Fibroblast of the conjunctiva (primary cell): ENCODE measurements at places on chromosomes 3 and 15.

DNA sequence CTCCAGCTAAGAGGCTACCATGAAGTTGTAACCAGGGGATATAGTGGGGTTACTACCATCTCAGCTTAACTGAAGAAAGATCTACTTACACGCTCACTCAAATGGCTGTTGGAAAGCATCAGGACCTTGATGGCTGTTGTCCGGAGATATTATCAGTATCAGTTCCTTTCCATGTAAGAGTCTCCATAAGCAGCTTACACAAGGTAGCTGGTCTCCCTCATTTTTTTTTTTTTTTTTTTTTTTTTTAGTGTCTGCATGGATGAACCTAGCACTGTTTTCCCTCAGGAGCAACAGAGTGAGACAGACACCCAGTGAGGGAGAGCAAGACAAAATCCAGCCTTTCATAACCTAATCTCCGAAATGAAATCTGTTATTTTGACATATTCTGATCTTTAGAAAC is 230.9 kb downstream of the CADM2 start:
- no peak for DNase-seq

DNA sequence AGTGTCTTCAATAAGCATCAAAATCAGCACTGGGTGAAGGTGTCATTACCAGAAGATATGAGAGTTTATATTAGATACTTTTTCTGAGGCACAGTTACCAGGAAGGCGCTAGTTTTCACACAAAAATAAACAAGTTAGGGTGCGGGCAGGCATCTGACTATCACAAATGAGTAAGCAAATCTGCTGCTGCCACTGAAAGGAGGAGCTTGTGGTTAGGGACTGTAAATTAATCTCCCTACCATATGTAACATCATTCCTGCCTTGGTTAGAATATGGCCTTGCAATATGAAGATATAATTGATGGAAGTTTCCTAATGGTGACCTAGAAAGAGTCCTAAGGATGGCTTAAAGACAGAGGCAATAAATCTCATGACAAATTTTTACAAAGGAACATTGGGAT is 19.5 kb upstream of the EID1 start:
- DNase-seq: no peak

DNA sequence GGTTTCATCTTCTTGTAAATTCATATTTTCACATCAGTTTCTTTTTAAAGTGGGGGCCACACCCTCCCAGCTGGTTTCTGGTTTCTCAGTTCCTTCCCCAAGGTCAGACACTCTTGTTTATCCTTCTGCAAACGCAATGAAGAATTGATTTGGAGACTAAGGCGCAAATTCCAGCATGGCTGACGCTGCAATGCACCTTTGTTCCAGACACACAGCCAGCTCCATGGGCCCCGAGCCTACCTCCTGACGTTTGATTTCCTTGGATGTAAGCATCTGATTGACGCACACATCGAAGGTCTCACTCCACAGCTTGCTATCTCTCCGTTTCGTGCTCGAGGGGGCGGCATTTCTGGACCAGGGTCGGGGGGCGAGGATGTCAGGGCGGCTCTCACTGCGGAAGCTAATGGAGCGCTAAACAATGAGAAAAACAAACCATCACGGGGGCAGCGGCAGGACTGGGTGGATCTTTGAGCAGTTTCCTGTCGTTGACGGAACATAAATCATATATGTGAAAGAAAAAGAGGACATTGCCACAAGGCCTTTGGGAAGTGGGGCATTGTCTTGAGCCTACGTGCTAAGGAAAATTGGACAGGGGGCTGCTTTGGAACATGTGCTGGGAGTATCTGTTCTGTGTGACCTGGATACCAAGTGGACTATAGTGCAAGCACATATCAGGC is 46.9 kb downstream of the ARHGEF3 start:
- DNase-seq: no peak

GRCh38 chr3:126527455-126528211 is 3.7 kb downstream of the CHST13 start:
- DNase-seq: no peak
